Bronchial epithelial cell (primary cell): ENCODE measurements at places on chromosomes 7 and 10.

- DNase-seq = no peak
Measured at GRCh38 chr7:70890147-70890969, 241.6 kb upstream of the GALNT17 start.

DNA sequence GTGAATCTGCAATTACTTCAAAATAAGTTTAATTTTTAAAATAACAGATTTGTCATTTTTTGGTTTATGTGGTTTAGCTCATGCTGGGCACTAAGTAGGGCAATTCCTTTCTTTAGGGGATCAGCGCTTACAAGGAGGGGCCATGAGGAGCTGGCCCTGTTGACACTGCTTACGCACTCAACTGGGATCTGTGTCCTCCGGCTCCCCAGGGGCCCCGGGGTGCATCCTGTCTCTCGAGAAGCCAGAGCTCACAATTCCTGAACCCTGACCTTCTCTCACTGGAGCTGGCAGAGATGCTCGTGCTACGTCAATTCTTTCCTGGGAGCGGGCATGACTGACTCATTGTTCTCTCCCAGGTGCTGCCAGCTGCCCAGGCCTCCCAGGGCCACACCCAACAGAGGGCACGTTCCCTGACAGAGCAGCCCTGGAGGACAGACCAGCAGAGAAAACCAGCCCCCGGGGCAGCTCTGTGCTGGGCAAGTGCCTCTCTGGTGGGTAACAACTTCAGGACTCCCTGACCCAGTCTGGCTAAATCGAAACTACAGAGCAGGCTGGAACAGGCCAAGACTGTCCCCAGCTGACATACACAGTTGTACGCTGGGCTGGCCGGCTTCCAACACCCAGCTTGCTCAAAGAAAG is 36.8 kb downstream of the CTBP2 start:
- peak; percentile 95 for DNase-seq

DNA sequence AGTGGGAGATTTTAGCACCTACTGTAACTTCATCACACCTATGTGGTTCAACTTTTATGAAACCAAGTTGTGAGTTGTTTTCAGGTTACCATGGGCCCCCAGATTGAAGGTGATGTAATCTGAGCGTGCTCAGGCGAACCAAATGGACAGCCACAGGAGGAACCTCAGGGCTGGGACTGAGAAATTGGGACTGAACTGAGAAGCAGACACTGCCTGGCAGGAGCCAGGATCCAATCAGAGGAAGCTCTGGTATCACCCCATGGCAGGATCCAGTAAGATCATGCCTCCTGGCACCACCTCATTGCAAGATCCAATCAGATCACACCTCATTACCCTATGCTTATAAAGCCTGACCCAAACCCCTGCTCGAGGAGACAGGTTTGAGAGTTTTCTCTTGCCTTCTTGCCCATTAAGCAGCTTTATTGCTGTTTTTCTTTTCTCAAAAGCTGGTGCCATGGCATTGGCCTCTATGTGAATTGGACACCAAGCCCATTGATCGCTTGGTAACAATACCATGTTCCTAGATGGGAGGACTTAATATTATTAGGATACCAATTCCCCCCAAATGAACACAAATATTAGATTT is 43.2 kb upstream of the GDF10 start:
- DNase-seq = peak; percentile 12

- no peak for DNase-seq
Measured at GRCh38 chr10:34744590-34744989, 70.5 kb downstream of the PARD3 start.

DNA sequence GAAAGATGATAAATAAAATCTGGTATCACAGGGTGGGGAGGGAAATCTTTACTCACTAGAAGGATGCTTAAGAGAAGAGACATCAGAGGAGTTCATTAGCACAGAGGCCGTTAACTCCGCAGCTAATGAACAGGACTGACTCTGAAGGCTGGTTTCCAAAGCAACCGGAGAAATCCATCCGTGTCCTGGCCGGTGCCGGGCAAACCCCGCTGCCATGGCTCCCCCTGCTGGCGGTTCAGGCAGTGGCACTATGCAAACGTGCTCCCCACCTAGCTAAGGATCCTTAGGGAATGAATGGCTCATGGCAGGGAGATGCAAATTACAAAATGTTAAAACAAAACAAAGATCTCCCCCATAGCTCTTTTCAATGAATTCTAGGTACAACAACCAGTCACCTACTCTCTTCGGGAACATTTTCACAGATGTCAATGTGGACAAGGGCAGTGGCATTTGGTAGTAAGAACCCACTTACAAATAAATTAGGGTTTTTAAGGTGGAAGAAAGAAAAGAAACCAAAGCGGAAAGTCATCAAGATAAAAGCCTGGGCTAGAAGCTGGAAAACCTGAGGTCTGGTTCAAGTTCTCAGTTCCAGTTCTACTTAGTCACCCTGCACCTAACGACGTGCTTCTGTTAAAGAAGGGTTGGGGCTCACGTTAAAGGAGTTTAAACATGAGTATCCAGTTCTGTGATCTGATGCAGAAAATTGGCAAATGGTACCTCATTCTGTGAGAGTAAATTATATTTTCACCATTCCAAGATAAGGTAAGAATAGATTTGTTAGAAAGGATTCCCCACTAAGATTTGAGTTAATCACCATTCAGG is 138.2 kb downstream of the SVIL start:
- DNase-seq = peak; percentile 49

- no peak for DNase-seq
Measured at GRCh38 chr7:40401406-40401805, 266.6 kb downstream of the SUGCT start.

DNA sequence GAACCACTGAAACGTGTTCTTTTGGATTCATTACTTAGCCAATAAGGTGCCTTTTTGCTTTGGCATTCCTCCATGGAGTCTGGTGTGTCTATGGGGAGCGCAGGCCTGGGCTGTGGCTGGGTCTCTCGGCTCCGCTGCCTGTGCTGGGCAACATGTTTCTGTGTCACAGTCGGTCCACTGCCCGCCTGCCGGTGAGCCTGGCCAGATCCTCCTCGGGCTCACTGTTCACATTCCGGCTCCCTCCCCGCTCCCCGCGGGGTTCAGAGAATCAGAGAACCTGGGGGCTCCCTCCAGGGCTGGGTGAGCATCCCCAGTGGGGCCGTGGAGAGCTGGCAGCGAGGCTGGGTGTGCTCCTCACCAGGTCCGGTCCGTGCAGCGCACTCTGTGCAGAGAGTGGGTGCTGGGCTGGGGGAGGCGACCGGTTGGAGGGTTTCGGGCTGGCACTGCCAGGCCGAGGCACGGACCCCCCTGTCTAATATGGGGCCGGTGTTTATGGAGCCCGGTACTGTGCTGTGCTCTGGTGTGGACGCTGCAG is 70.4 kb downstream of the INPP5A start:
- DNase-seq = no peak

- DNase-seq = no peak
Measured at GRCh38 chr10:102679596-102679995, 34.6 kb downstream of the ARL3 start.

- peak; percentile 75 for DNase-seq
Measured at GRCh38 chr7:143043391-143043790, 8.8 kb upstream of the OR6V1 start.

DNA sequence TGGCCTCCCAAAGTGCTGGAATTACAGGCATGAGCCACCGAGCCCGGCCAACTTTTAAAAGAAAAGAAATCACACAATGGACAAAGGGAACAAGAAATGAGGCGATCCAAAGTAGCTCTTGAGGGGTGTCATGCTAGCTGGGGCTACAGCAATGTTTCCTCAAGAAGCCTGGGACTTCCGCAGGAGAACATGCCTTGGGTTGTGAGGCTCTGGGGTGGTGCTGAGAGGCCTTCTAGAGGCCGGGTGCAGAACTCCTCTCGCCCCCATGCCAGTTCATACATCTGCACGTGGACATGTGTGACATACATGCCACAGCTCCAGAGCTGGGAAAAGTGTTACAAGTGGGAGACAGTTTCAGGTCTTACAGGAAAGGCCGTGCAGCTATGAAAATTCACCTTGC is 238.2 kb downstream of the SKAP2 start:
- no peak for DNase-seq

- no peak for DNase-seq
Measured at GRCh38 chr10:78415111-78415510, 381.4 kb downstream of the RPS24 start.

DNA sequence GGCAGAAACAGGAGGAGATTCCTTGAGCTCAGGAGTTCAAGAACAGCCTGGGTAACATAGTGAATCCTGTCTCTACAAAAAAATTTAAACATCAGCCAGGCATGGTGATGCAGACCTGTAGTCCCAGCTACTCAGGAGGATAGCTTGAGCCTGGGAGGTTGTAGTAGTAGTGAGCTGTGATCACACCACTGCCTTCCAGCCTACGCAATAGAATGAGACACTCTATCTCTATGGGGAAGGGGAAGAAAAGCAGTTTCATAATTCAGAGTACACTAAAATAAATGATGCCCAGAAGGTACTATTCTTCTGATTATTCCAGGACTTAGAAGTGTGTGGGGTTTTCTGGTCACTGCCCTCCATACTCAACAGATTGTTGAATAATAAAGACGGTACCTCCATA is 177.3 kb downstream of the KMT2E start:
- DNase-seq = no peak

DNA sequence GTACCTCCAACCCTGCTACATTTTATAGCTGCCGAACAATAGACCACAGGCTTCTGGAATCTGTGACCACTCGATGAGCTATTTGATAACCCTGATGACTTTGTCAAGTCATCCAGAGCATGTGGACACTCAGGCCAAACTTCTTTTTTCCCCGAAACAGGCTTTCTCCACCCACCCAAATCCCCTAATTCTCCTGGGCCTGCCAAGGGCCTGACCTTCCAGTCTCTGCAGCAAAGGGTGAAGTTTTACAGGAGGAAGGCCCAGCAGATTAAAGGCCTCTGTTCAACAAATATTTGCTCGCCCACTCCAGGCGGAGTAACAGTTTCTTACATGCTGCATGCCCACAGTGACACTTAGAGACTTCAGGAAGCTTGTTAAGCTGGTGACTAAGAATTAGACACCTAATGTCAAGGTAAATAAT is 2.0 kb downstream of the JCAD start:
- DNase-seq = peak; percentile 71

GRCh38 chr7:91570560-91570959 is 306.3 kb downstream of the FZD1 start:
- DNase-seq = no peak

DNA sequence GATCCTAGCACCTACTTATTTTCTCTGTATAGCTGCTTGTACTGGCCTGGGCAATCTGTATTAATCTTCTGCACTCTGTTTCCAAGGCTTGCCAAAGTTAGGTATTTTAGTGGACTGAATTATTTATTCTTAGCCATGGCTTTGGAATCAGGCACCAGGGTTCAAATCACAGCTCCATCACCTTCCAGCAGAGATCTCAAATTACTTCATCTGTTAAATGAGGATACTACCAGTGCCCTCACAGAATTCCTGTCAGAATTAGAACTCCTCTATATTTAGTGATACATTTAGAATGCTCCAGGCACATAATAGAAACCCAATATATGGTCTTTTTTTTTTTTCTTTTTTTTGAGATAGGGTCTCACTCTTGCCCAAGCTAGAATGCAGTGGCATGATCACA is 17.6 kb downstream of the ARMH3 start:
- no peak for DNase-seq

DNA sequence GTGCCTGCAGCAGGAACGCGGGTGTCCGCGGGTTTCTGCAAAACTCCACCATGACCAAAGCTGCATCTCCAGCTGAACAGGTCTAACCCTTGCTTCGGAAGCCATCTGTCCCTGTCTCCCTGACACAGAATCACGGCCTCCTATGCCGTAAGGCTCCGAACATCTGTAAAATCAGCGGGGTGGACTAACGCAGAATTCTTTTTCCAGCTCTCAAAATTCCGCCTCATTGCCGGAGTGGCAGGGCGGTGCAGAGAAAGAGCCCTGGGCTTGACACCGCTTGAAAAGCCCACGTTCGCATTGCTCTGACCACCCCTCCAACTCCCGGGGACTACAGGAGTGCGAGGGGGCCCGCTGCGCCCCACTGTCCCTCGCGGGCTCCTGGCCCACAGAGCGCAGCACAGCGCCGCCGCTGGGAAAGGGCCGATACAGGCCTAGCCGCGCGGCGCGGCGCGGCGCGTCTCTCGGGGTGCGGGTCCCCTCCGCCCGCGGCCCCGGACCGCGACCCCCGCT is 409 bp downstream of the DNMBP start:
- no peak for DNase-seq
